ENCODE measurements at places on chromosomes 3 and 15.

DNA sequence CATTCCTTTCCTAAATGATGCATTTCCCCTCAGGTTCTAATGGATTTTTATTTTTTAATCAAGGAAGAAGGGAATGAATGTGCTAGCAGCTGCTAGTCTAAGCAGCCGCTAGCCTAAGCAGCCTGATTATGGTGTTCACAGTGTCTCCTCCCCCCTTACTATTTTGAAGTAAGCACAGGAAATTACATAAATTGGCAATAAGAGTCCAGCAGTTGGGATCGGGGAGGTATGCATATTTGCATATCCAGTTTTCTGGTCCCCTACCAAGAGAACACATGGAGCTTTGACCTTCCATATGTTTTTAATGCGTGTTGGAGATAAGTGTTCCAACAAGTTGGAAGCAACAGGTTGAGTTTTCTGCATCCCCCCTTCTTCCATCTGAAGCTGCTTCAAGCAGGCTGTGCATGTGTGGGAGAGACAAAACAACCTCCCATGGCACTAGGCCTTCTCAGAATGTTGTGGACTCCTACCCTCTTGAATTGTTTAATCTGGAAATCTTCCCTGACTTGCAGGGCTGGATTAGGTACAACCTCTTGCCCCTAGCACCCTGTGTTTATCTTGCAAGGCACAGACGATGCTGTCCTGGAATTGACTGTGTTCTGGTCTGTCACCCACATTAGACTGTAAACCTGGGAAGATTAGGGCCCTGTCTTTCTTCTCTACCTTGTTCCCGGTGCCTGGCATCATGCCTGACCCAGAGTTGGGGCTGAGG, 124.8 kb upstream of the LRIG1 start:
- no peak for DNase-seq

DNA sequence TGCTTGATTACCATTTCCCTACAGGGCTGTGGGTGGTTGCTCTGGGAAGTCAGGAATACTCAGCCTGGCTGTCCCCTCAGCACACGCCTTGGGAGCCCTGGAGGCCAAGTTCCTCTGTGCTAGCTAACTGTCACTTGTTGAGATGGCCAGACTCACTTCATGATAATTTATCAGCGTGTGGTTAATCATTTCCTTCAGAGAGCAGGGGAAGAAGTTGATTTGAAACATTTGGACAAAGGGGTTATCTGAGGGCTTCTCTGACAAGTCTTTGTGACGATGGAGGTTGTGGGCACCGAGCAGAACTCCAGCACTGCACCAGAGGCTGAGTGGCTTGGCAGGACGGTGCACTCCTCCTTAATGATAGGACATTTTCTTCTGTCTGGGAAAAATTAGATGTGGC, 61.9 kb downstream of the WHAMM start:
- no peak for DNase-seq

DNA sequence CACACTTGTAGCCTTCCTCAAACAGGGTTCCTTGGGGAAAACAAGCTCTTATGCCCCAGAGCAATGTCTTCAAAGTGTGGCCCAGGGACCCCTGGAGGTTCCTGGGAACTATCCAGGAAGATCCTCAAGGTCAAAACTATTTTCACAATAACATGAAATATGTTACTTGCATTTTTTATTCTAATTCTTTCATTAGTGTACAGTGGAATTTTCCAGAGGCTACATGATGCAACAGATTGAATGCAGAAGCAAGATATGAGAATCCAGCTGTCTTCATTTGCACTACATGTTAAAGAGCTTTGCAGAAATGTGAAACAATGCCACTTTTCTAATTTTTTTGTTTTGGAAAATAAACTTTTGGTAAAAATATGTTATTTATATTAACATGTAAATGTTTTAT, 190.9 kb downstream of the SLC9A9 start:
- no peak for DNase-seq

DNA sequence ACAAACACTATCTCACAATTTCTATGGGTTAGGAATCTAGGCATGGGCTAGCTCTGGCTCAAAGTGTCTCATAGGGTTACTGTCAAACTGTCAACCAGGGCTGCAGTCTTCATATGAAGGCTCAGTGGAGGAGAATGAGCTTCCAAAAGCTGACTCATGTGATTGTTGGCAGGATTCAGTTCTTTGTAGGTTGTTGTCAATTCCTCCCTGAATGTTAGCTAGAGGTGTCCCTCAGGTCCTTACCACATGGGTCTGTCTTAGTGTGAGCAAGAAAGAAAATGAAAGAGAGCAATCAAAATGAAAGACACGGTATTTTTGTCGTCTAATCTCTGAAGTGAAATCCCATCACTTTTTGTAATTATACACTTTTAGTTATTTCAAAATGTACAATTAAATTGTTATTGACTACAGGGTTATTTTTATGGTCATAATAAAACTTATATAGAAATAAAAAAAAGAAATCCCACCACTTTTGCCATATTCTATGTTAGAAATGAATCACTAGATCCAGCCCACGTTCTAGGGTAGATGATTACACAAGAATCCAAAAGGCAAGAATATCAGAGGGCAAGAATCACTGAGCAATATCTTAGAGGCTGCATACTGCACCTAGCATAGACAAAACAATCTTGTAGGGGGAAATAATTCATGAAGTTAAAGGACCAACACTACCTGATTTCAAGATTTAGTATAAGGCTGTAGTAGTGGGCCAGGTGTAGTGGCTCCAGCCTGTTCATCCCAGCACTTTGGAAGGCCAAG, 8.4 kb downstream of the ACSBG1 start:
- DNase-seq, result no peak

DNA sequence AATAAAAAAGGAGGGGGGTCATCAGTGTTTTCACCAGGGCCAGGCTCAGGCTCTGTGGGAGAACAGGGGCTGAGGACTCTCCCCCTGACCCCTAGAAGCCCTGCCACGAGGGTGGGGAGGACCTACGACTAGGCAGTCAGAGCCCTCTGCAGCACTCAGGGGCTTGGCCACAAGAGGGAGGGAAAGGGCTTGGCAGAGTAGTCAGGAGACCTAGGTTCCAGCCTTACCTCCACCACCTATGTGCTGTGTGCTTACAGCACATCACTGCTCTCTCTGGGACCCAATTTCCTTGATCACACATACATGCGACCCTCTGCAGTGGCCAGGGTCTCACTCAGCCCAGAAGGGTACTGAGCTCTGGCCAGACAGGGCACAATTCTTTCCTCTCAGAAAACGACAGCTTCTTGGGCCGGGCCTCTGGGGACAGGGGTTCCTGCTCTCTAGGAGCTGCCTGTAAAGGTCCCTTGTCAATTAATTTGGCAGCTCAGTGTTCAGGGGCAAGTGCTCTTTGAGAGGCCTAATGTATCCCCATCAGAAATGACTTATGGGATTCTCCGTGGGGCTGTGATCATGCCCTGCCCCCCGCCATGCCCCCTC, 16.4 kb upstream of the SKIC8 start:
- DNase-seq, result no peak

- no peak for DNase-seq
Observed at GRCh38 chr3:120846073-120846472, 61.9 kb upstream of the STXBP5L start.

DNA sequence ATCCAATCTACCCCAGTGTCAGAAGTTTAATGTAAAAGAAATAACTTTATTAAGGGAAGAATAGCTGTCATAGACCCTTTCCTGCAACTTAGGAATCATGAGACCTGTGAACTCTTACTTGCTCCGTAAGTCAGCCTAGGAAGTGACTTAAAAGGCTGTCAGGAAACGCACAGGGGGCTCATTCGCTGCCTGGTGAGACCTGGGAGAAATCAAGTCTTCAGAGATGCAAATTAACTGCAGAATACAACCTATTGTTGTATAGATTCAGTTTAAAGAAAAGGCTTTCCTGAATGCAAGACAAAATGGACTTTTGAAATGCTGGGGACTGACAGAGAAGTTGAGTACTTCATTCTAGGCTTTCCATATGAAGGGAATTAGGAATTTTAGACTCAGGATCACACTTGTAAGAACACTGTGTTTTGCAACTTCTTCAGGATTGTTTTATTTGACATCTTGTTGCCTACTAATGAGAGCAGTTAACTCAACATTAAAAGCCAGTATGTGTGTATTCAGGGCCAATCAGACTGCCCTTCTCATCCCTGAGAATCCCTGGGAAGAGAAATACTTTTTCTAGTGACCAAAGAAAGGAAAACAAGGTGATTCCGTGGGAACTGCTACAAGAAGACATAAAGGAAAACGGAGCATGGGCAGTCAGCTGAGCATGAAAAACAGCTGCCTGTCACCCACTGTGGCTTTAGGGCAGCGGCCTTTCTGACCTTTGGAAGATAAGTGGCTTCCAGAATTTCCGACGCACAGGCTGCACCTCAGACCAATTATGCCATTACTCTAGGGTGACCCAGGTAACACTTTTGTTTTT, 18.5 kb upstream of the DPPA4 start:
- DNase-seq, result no peak

- no peak for DNase-seq
Observed at GRCh38 chr15:101042320-101042719, 123.2 kb downstream of the LRRK1 start.

- DNase-seq, result no peak
Observed at GRCh38 chr3:172542999-172543398, 19.8 kb upstream of the TNFSF10 start.

DNA sequence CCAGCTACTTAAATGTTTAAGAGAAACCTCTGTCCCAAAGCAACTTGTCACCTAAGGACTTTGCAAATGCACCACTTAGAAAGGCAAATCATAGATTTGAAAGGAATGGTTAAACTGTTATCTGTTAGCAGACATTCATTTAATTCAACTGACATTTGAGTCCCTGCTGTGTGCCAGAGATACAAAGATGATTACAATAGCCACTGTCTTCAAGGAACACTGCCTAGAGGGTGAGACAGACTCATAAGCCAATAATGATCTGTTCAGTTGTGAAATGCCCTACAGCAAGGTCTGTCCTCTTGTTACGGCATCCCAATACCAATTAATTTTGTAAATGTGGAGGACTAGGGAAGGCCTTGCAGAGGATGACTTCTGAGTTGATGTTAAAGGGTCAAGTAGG, 113.1 kb downstream of the ATG7 start:
- DNase-seq, result no peak

DNA sequence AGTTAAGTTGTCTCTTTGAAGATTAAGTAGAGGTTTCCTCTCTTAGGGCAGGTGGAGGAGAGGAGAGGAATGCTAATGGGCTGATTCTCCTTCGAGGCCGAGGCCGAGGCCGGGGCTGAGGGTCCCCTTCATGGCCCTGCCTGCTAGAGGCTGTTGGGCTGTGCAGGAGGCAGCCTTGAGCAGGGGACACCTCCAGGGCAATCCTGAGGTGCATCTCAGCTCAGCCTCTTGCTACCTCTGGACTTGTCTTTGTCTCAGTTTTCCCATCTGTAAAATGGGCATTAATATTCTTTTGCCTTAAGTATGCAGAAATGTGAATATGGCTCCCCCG, 97.7 kb upstream of the PRR20G start:
- no peak for DNase-seq

DNA sequence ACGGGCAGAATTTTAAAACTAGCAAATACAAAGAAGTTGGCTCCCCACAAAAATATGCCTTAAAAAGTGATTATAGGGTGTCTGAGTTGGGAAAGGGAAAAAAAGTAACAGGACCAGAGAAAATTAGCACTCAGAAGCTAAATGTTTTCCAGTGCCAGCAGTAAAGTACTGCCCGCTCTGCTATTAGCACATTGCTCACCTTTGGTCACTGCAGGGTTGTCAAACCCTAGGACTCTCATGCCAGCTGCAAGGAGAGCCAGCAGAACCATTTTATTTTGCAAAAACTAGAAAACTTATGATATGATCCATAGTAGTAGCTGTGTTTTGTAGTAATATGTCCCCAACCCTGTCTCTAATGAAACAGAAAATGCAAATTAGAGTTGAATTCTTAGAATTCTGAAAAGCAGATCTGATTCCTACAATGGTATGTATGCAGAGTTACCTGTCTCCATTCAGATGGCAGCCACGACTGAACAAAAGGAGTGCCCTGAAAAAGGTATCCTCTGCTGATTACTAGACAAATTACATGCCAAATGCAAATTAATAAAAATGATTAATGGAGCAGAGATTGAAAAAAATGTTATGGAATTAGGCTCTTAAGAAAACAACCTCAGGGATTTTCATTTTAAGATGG, 150.3 kb downstream of the SNRK start:
- no peak for DNase-seq

- no peak for DNase-seq
Observed at GRCh38 chr3:15649858-15650257, 48.3 kb downstream of the BTD start.

- DNase-seq, result no peak
Observed at GRCh38 chr15:39151545-39151944, 429.3 kb upstream of the THBS1 start.

GRCh38 chr3:125331243-125331642, 43.9 kb downstream of the ZNF148 start:
- no peak for DNase-seq

GRCh38 chr3:16875876-16876550, 8.7 kb upstream of the PLCL2 start:
- no peak for DNase-seq

- no peak for DNase-seq
Observed at GRCh38 chr3:99709686-99710085, 71.3 kb downstream of the COL8A1 start.

- no peak for DNase-seq
Observed at GRCh38 chr3:126711121-126711760, 7.2 kb downstream of the CHCHD6 start.

DNA sequence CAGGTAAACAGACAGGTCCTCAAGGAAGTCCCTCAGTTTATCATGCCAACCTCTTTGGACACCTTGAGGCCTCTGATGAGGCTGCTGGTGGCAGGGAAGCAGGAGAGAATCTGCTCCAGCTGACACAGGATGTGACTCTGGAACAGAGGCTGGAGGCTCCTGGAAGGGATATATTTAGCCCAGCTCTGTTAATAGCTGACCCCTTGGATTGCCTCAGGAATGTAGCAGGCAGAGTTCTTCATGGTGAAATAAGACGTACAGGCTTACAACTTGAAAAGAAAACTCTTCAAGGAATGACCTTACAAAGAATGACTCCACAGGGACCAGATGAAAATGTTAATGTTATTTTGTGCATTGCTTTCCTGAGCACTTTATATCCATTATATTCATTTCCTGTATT, 90.5 kb downstream of the AQP9 start:
- DNase-seq, result no peak

- DNase-seq, result no peak
Observed at GRCh38 chr3:134201201-134202130, 49.2 kb downstream of the RYK start.

DNA sequence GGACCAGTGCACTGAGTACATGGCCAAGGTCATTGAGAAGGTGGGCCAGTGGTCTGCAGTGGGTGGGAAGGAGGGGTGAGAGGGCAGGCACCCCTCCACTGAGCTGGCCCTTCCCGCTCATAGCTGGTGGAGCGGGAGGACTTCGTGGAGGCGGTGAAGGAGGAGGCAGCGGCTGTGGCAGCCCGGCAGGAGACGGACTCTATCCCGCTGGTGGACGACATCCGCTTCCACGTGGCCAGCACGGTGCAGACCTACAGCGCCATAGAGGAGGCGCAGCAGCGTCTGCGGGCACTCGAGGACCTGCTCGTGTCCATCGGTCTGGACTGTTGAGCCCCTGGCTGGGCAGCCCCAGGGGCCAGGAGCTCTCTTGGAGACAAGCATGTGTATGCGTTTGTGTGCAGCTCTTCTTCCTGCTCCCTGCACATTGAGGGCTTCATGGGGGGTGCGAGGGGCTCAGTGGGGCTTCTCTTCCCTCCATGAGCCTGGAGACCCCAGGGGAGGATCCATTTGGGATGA, 7.5 kb downstream of the ABTB1 start:
- no peak for DNase-seq

DNA sequence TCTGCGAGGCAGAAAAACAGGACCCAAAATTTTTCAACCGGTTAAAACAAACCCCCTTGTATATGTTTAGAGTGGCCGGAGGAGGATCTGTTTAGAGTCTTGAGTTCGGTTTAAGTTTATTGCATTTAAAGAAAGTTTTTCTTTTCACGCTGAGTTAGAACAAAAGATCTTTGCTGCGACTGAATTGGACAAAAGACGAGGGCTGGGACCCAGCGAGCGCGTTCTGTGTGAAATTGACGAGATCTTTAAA, 9.8 kb downstream of the NR2F2 start:
- no peak for DNase-seq
